Activated T-helper 1 cell treated with Interleukin-2 at 50 U/mL for 16 hours (primary cell): ENCODE measurements at places on chromosomes 1 and 21.

DNA sequence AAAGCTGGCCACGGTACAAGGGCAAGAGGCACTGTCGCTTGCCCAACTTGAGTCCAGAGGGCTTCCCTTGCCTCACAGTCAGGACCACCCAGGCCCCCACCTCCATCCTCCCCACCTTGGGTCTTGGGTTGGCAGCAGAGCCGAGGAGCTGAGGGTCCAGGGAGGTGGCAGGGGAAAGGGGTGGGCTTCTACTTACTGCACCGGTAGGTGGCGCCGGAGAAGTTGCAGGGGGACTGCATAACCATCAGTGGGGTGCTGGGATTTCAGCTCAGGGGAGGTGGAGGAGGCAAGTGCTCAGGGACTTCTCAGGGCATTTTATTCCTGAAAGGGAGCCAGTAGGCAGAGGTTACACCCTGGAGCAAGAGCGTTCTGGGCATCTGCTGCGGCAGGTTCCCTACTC lies 44.0 kb downstream of the TRIM62 start:
- no peak for DNase-seq

DNA sequence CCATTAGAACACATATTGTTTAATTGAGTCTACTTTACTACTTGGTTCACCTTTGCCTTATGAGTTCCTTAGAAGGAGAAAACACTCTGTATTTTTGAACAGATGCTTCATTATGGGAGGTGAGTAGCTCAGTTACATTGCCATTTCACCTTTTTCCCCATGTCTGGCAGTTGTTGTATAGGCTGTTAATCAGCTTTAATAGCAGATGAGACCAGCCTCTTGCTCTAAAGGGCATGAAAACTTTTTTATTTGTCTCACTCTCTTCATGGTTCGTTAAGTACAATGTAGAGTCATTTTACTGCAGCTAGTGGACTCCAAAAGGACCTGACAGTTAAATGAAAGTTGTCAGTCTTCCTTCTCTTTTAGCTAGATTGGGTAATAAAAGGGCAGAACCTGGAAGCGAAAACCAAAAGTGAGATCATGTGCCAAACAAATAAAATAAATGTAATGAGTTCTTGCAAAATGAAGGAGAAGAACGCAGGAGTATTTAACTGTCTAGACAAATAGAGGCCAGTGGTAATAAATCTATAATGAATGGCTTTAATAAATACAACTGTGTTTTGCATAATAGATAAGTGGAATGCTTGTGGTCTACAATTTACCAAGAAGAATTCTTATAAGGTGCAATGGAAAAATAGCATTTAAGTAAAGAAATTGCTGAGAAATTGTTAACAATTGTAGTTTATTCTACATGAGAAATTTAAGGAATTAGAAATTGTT lies 180.0 kb upstream of the NEGR1 start:
- DNase-seq, result no peak

GRCh38 chr21:35352066-35352770 lies 303.1 kb upstream of the RUNX1 start:
- no peak for DNase-seq

- DNase-seq, result no peak
Observed at GRCh38 chr1:18325136-18325535, 155.6 kb upstream of the KLHDC7A start.

GRCh38 chr1:3598051-3598491 lies 13.2 kb downstream of the MEGF6 start:
- no peak for DNase-seq

DNA sequence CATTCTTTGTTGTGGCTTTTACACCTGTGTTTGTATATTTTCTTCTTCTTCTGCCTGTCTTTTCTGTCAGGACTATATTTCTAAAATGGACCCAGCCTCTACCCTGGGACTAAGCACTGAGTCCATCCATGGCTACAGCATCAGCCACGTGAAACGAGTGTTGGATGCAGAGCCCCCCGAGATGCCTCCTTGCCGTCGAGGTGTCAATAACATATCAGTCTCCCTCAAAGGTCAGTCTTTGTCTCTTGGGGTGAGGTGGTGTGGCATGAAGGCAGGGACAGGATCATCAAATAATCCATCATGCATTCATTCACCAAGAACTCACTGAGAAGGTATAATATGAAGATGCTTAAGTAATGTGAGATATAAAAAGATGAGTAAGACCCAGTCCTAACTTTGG lies 19.1 kb upstream of the IPO9 start:
- DNase-seq, result no peak

- no peak for DNase-seq
Observed at GRCh38 chr1:153567621-153568366, 2.1 kb upstream of the S100A2 start.

DNA sequence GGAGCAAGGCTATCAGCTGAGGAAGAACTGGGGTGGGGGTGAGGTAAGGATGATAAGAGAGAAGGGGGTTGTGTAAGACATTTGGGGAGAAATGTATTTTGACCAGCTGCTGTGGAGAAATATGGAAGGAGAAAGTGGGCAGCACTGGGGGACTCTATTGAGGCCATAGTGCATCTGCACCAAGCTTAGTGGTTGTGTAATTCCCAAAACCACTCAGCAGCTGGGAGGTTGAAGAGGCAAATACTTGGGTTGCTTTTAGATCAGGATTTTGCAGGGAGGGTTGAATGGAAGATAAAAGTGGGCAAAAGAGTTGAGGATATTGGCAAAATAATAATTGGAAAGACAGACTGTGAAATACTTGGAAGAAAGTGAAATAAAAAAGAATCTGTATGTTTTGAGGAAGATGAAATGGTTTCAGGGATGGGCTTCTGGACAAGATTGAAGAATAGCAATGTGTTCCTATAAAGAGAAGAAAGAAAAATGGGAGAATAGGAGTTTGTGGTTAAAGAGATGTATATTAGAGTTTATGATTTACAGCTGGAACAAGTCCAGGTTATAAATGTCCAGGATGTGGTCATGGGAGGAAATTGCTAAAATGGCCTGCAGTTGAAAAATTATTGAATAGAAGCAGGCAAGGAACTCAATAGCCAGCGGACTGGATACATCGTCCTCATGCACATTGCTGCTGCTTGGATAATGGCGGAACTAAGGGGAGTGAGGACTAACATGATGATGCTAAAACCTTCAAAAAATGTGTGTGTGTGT lies 162.7 kb downstream of the DNM3 start:
- no peak for DNase-seq

- no peak for DNase-seq
Observed at GRCh38 chr1:170978371-170978910, 43.1 kb downstream of the MROH9 start.

GRCh38 chr1:67635055-67635809 lies 49.8 kb upstream of the GADD45A start:
- DNase-seq, result no peak

- DNase-seq, result no peak
Observed at GRCh38 chr1:79662596-79662995, 656.1 kb upstream of the ADGRL4 start.

GRCh38 chr1:157042846-157043245 lies 2.7 kb downstream of the ARHGEF11 start:
- DNase-seq, result no peak

DNA sequence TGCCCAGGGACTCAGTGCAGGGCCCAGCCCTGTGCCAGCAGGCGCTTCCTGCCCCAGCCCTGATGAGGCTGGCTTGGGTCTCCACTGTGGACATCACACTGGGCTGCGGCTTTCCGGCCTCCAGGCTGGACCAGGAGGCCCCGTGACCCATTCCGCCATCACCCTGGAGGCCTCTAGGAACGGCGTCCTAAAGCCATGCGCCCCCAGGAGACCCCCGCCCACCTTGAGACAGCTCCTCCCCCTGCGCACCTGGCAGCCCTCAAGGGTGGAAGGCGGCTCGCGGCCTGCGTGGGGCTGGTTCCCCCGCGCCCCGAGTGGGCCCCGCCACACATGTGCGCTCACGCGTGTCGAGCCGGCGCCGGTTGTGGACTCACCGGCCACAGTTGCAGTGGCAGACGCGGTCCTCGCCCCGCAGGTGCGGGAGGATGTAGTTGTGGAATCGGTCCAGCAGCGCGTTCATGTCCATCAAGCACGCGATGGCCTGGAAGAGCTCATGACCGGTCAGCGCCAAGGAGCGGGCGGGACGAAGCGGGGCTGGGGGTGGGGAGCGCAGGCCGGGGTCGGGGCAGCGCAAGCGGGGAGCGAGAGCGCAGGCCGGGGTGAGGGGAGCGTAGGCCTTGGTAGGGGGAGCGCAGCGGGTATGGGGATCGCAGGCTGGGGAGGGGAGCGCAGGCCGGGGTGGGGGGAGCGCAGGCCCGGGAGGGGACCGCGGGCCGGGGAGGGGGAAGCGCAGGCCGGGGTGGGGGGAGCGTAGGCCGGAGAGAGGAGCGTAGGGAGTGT lies 924 bp downstream of the TMEM240 start:
- no peak for DNase-seq

- DNase-seq, result no peak
Observed at GRCh38 chr21:46113497-46114176, 15.7 kb downstream of the COL6A2 start.

DNA sequence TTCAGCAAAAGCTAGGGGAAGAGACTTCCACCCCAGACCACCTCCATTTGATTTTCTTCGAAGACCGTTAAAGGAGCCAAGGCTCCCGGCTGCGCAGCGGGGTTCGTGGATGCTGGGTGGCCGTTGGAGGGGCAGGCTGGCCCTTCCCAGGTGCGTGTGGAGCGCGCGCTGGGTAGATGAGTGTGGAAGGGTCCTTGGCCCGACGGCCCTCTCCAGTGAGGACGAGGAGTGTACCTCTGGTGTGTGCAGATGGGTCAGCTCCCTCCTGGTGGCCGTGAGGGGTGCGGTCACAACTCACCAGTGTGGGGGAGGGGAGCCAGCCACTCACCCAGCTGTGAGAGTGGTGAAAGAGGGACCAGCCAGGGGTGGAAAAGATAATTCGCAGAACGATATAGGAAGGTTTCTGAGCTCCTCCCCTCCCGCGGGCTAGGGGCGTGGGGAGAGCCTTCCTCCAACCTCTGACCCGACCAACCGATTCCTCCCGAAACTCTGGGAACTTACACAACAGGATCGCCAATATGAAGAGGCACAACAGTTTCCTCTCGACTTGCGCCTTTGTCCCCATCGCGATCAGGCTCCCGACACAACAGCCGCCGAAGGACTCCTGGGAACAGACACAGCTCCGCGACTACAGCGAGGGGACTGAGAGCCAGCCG lies at the start of gene F11R:
TSS of gene F11R (minus strand) at position 644 of the 656 bp plus-strand sequence. CDS start at position 565, 79 bp downstream.
- peak; percentile 17 for DNase-seq

DNA sequence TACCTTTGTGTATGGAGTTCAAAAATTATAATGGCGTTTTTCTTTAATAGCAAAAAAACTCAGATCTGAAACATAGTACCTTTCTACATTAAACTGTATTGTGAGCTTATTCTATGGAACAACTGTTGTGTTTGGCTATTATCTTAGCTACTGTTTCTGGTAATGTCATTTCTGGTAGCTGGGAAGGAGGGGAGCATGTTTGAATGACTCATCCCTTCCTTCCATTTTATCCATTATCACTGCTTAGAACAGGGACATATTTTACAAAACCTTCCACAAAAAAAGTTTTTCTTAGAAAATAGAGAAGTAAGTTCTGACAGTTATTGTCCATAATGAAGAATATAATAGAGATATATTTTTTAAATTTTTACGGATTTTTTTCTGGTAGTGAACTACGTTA lies 128.3 kb downstream of the NRDC start:
- no peak for DNase-seq

DNA sequence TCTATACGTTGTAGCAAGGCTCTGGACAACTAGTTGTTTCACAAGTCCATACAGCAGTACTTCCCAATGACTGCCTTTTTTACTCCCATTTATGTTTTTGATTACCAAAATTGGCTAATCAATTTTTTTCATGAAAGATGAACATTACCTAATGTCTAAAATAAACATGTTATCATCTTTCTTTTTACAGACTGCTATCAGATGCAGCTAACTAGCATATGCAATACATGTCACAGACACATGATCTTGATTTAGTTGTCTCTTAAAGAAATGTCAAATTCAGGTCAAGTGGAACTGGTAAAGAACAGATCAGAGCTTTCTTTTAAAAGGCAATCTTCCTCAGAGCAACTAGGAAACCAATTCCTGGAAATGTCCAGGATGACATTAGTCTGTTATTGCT lies 630 bp upstream of the DBT start:
- no peak for DNase-seq

DNA sequence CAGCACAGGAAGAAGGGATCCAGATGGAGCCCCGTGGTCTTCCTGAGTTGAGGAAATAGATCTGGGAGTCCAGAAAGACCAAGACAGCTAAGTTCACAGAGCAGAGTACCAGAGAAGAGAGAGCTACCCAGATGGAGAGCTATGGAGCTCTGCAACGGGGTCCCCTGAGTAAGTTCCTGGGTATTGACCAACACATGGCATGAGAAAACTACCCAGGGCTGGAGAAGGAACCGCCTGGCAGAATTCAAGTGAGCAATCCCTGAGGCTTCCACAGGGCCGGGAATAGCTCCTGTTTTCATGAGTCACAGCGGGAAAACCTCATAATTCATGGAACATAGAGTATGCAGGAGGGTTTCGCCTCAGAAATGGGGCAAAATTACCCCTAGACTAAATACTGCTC lies 19.7 kb downstream of the STPG1 start:
- DNase-seq, result no peak

- no peak for DNase-seq
Observed at GRCh38 chr1:212109728-212110127, 74.2 kb downstream of the DTL start.

DNA sequence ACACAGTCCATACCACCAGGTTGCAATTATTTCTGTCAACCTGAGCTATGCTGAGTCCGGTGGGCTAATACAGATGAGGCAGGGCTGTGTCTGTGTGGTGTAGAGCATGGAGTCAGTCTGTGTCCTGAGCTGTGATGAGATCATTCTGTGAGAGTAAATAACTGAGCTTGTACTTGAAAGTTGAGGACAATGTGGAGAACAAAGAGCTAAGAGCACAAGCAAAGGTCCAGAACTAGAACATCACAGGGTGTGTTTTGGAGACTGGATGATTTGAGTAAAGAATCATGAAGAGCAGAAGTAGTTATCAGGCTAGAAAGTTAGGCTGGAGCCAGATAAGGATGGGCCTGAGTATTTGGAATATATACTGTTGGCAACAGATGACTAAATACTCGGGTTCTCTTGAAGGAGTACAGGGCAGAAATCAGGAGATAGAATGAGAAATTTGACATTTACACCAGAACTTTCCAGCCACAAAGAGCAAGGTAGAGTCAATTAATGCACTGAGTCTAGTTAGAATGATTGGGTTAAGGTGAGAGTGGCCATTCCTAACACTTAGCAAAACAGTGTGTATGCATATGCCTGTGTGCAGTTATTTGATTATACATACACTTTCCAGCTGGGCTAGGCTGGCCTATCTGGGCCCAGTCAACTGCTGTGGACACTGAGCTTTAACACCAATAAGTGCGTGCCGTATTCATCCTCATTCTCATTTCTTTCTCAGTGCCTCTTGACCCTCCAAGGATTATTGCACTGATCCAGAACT lies 48.8 kb downstream of the LEPR start:
- DNase-seq, result no peak

- DNase-seq, result no peak
Observed at GRCh38 chr1:41608211-41608610, 123.7 kb upstream of the EDN2 start.

- no peak for DNase-seq
Observed at GRCh38 chr1:160256396-160257046, 5.8 kb downstream of the DCAF8 start.

GRCh38 chr1:97870589-97870988 lies 50.2 kb downstream of the DPYD start:
- no peak for DNase-seq
